ENCODE measurements at places on chromosomes 6 and 20.

DNA sequence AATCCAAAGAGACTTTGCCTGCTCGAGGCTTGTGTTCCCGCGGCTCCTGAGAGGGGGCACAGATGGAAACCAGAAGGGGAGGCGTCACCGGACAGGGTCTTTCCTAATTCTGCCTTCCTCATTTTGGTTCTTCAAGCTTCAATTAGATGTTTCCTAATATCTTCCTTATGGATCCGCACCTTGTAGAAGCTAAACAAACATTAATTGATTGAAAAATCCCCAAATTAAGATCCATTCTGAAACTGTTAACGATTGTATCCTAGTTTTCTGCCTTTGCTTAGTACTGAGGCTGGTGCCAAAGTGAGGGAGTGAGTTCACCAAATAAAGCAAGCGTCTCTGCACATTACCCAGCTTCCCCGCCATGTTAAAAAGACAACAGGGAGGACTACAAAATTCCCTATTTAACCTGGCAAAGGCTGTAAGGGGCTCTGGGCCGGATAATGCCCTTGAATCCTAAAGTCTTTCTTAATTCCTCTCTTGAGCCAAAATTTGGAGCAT is 123.2 kb downstream of the GPX5 start:
- no peak for DNase-seq

- DNase-seq = no peak
Observed at GRCh38 chr20:4748847-4749246, 27.1 kb downstream of the PRND start.

- DNase-seq = no peak
Observed at GRCh38 chr20:10433014-10433622, 904 bp downstream of the MKKS start.

- DNase-seq = no peak
Observed at GRCh38 chr20:53844259-53844658, 226.1 kb downstream of the BCAS1 start.

DNA sequence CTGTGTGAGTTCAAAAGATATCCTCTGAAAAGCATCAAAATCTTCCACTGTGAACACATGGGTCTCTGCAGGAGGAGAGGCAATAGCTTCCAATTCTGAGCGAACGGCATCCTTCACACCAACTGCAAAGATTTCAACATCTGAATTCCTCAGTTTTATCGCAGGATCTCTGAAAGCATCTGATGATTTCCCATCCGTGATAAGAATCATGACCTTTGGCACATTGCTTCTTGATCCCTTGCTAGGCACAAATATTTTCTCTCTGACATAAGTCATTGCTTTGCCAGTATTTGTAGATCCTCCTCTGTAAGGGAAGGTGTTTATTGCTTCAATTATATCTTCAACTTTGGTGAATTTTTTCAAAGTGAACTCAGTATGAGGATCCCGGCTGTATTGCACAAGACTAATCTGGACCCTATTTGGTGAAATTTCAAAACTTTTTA is 22.7 kb downstream of the COL12A1 start:
- no peak for DNase-seq

DNA sequence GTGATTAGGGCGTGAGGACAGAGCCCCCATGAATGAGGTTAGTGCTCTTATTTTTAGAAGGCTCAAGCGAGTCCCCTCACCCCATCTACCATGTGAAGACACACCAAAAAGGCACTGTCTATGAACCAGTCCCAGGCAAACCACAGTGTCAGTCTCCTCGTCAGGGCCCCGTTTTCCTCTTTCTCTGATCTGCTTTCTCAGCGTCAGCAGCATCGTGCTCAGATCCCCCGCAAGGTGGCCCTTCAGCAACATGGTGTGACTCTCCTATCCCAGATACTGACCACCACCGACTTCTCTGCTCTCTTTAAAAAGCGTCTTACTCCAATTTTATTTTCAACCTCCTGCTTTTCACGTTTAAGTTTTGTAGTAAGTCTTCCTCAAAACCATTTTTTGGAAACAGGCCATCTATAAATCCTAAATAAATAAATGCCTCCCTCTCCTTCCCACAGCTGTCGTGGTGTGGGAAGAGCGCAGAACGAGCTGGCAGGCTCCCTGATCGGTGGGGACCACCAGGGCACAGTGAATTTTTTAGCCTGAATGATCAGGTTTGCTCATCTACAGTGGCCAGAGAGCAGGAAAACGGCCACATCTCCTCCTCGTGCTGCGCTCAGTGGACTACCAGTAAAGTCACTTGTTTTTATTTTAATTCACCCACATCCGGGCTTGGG is 113.1 kb downstream of the BMP7 start:
- no peak for DNase-seq

DNA sequence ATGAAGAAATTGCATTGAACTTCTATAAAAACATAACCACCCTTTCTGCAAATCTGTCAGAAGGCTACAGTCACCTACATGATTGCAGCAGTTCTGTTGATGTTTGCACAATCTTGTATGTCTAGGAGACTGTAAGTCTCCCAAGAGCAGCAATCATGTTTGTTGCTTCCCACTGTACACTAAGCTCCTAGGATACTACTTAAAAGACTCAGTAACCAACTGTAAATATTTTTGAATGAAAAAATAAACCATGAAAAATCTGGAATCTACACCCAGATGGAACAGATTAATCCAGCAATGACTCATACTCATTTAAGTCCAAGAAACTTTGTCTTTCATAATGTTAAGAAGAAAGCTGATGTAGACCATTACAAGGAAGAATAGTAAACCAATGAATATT is 168.5 kb upstream of the ATXN1 start:
- no peak for DNase-seq

DNA sequence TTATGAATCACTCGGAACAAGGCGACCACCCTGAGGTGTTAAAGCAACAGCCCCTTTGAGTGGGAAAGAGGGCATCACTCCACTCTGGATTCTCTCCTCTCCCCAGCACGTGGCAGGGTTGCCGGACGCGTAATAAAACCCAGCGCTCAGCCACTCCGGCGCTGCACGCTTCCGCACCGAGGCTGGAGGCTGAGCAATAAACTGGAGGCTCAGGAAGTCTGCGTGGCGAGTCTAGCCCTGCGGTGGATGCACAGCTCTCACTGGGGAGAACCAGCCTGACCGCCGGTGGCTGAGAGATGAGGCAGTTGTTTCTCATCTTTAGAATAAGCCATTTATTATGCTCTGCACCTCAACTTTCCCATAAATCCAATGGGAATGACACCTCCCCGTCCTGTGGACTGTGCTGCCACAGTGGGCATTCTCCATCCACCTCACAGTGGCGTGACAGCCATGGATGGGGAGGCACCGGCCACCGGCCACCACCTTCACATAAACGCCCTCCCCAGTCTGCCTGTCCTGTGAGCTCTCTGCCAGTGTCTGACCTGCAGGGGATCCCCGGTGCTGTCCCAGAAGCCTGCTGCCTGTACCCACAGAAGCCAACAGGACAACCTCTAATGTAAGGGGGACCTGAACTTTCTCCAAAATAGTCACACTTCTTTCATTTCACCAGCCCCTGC is 64.2 kb upstream of the GGTLC1 start:
- no peak for DNase-seq

DNA sequence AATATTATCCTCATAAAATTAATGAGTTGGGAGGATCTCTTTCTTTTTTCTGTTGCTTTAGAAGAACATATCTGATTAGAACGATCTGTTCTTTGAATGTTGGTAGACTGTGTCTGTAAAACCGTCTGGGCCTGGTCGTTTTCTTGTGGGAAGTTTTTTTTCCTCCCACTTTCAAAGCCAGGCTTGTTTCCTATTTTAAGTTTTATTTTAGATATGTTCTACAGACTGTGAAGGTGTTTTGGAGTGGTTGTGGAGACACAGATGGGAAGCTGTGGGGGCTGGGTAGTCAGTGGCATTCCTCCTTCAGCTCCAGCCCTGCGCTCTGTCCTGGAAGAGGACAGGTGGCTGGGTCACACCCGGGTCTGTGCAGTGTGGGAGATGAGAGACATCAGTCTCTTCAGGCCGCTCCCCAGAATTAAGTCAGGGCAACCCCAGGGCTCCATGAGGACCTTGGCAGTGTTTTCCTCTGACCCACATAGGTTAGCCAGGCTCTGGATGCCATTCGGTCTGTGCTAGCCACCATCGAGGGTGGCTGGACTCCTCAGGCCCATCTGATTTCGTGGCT is 92.0 kb upstream of the SCP2D1 start:
- DNase-seq = no peak

DNA sequence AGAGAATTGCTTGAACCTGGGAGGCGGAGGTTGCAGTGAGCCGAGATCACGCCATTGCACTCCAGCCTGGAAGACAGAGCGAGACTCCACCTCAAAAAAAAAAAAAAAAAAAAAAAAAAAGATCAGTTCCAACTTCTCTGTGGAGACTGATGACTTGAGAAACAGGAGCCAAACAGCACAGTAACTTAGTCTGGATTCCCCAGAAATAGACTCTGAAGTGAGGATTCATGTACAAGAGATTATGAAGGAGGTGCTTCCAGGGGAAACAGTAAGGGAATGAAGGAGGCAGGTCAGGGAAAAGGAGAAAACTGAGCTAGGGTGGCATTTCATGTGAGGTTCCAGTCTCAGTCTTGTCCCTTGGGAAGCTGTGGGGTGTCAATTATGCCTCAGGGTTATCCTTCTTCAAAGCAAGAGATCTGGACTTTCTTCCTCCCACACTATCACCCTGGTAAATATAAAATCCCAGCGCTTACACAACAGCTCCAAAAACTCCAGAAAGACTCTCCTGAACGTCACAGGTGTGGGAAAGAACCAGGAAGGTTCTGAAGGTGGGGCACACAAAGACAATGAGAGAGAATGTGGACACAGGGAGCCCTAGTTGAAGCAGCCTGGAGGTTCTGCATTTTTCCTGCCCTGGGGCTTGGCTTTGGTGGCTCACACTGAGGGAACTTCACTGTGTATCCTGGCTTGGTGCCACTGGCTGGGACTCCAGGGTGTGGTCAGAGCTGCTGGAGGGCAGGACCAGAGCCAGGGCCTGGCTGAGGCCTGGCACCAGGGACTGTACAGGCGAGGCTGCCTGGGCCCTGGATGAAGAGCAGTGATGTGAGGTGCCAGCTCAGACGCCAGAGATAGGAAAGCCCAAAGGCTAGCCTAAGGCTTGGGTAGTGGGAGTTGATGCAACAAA is 46.8 kb downstream of the PCNA start:
- DNase-seq = peak; percentile 68

GRCh38 chr6:132400883-132401617 is at the start of gene MOXD1:
MOXD1 (minus strand) TSS chr6:132401475; CDS start chr6:132401426, 49 bp downstream.
- no peak for DNase-seq

DNA sequence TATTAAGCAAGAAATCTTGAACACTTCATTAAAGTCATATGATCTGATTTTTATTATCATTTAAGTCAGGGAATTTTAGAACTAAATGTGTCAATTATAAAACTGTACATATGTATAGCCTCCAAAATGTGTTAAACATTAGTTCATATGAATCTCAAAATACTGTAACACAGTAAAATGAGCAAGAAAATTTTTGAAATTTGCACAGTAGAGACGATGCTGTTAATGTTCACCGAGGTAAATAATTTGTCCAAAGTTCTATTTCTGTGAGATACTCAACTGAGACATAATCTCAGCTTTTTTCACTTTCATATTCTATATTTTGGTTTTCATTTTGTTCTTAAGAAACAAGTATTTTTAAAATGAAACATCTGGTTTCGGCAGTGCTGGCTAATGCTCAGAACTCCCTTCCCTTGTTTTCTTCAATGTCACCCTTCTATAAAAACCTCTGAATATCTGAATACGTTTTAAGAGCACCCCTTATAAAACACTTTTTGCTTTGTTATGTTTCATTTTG is 353.1 kb downstream of the LAMA2 start:
- DNase-seq = no peak

DNA sequence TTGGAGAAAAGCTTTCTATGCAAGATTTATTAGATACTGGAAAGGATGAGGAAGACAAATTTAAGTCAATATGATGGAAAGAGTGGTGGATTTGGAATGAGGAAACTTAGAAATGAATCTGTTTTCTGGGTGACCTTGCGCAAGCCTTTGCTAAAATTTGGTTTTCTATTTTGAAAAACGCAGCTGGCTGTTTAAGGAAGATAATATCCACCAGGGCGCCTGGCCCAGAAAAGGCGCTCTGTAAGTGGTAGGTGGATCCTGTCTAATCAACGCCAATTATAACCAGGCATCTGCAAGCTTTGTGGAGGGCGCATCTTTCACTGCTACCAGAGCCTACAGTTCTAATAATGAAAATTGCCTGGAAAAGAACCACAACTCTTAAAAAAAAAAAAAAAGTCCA is 398 bp upstream of the SPATS1 start:
- no peak for DNase-seq

- DNase-seq = no peak
Observed at GRCh38 chr6:43963877-43964658, 163.2 kb downstream of the MRPL14 start.

DNA sequence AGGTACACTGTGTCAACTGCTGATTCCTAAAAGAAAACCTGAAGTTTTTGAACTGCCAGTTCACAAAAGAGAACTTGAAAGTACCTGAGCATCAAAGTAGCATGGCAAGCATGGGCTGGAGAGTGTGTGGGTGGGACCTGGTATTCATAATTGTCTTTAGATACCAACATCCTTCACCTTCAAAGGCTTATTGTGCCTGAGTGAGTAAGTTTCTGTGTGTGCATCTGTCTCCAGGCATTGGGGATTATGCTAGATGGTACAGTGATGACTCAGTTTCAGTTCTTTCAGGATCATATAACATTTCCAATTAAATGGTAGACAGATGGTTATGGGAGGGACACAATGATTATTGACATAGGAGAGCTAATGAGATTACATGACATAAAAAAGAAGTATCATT is 238.5 kb downstream of the ZFAND3 start:
- DNase-seq = no peak

- DNase-seq = no peak
Observed at GRCh38 chr6:25137916-25138232, 141.3 kb upstream of the CARMIL1 start.

GRCh38 chr6:79167931-79168694 is 66.4 kb downstream of the HMGN3 start:
- no peak for DNase-seq

- peak; percentile 48 for DNase-seq
Observed at GRCh38 chr6:165704045-165704748, 41.2 kb upstream of the PDE10A start.

- DNase-seq = no peak
Observed at GRCh38 chr6:34695729-34696188, 808 bp downstream of the ILRUN start.

GRCh38 chr6:41757931-41758640 is 10.9 kb upstream of the PGC start:
- DNase-seq = no peak

DNA sequence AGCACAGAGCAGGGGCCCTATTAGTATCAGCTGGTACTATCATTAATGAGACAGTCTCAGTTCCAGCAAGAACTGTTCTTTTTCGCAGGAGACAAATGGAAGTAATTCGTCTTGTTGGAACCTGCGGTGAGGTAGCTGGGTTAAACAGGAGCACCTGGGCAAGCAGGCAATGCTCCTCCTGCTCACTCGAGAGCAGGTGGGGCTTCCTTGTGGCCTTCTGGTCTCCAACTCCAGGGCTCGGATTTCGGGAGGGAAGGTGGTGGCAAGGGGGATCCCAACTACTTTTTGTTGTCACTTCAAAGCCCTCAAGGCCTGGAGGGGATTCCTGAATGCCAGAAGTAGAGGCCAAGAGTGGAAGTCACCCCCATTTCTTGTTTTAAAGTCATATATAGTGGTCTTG is 1.3 kb upstream of the SPEF1 start:
- DNase-seq = no peak

GRCh38 chr20:37471741-37472235 is 49.3 kb upstream of the NNAT start:
- DNase-seq = no peak

Data from substantia nigra (tissue), 51 donors.